ENCODE measurements at places on chromosomes 2 and 18. TPM values are rescaled to one million over a fixed set of nuclear protein-coding genes. Genes with fewer than 3 reads are reported as not detected.

- no peak for DNase-seq
These were observed 359.3 kb downstream of the KIAA1328 start for GRCh38 chr18:37188016-37188791.

DNA sequence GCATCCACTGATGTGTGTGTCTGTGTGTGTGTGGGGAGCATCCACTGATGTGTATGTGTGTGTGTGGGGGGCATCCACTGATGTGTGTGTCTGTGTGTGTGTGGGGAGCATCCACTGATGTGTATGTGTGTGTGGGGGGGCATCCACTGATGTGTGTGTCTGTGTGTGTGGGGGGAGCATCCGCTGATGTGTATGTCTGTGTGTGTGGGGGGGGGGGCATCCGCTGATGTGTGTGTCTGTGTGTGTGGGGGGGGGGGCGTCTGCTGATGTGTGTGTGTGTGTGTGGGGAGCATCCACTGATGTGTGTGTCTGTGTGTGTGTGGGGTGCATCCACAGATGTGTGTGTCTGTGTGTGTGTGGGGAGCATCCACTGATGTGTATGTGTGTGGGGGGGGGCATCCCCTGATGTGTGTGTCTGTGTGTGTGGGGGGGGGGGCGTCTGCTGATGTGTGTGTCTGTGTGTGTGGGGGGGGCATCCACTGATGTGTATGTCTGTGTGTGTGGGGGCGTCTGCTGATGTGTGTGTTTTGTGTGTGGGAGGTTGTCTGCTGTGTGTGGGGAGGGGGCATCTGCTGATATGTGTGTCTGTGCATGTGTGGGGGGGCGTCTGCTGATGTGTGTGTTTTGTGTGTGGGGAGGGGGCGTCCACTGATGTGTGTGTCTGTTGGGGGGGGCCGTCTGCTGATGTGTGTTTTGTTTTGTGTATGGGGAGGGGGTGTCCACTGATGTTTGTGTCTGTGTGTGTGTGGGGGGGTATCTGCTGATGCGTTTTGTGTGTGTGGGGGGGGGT lies 125.9 kb downstream of the NFATC1 start:
- peak; percentile 28 for DNase-seq

GRCh38 chr2:95760806-95761525 lies 169.2 kb downstream of the TRIM43 start:
- DNase-seq, result no peak

GRCh38 chr18:45353530-45353929 lies 261.7 kb upstream of the SLC14A2 start:
- DNase-seq, result no peak

DNA sequence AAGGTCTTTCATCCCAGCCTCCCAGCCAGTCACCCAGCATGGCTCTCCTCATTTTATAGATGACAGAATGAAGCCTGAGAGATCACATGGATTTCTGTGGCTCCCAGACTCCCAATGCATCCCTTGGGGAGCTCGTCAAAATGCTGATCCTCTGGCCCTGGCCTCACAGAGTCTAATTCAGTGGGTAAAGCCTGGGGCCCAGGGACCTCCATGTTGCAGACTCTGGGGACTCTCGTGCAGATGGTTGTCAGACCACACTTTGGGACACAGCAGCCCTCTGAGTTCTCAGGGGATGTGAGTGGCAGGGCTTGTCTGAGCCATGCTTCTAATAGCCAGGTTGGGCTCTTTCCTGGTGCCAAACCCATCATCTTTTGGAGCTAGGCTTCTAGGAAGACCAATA lies 97.0 kb downstream of the CTIF start:
- DNase-seq, result no peak

DNA sequence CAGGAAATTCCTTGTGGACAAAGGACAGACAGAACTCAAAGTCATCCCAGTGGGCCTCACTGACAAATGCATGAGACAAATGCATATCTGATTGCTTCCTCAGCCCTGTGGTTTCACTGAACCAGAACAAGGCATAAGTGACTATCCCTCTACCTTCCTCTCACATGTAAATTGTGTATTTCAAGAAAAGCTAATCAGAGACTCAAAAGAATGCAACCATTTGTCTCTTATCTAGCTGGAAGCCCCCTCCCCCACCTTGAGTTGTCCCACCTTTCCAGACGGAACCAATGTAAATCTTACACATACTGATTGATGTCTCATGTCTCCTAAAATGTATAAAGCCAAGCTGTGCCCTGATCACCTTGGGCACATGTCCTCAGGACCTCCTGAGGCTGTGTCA lies 102.0 kb upstream of the TMEM200C start:
- no peak for DNase-seq

GRCh38 chr2:239555571-239555905 lies 154.7 kb upstream of the HDAC4 start:
- no peak for DNase-seq

GRCh38 chr2:173101687-173102086 lies 26.0 kb downstream of the MAP3K20 start:
- no peak for DNase-seq

DNA sequence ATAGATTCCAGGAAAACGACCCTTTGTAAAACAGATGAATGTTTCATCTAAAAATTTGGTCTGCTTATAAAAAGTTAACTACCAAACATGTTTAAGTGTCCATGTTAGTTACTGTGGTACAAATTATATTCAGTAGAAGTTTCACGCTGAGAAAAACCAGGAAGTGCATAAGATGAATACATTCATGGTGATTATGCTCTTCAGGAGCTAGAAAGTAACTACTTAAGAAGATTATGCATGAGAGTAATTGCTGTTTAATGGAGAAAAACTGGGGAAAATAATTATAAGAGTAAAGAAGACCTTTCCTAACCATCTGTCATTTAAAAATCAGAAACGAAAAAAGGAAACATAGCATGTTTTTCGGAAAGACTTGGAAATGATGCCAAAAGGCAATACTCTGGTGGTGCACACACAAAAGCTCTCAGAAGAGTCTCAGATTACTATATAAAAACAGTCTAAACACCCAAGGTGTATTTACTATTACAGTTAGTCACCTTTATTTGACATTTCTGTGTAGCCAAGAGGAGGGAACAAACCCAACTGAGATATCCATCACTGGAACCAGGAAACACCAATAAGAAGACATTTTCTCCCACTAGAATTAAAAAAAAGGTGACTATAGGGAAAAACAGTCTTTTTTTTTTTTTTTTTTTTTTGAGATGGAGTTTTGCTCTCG lies 38.8 kb upstream of the METTL21A start:
- DNase-seq, result no peak

DNA sequence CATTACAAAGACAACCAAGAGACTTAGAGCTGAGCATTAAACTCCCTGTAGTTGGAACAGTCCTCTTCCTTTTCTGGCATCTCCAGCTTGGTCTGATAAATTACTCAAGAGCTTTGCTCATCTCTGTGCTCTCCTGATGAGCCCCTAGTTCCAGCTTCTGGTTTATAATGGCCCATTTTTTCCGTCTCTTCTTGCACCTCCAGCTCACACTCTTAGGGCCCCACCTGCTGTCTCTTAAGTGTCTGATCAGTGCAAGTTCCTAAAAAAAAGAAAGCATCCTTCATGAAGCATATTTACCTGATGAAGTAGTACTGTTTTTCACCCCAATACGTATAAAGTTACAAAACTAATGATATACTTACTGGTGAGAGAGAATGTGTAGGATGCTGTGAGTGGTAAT lies 822.9 kb downstream of the RNF144A start:
- no peak for DNase-seq

GRCh38 chr2:233844836-233845235 lies 9.5 kb downstream of the HJURP start:
- DNase-seq, result no peak

DNA sequence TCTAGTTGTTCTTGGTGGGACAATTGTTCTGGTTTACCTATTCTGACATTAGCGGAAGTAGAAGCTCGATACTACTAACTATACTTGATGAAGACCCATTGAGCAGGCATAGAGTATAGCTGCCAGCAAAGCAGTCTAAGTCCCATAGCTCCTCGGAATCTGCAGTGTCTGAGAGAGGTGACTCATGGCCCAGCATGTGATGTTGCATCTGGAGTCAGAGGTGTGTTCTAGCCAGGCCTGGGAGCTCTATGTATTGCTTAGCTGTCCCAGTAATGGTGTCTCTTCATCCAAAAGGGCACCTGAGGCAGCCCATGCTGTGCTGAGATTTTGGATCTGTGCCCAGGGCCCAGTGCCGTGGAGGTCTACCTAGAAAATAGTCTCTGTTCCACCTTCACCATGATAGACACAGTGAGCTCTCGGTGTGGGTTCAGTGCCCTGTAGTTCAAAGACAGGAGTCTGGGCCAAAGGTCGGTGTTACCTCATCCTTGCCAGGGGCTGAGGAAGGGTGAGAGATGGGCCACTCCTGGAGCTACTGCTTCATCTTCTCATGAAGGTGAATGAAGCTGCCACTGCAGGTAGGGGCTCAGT lies 47.3 kb downstream of the MEX3C start:
- no peak for DNase-seq

Gene IDH1
- total RNA-seq, result 333 TPM

Gene CCDC74B
- total RNA-seq, result 9.5 TPM

Gene MEP1B
- not detected for total RNA-seq
